ENCODE measurements at places on chromosomes 11 and 22. TPM values are rescaled to one million over a fixed set of nuclear protein-coding genes. Genes with fewer than 3 reads are reported as not detected.

Gene CBLIF
- not detected for total RNA-seq

Gene OR8D1
- not detected for total RNA-seq

Gene FAT3
- total RNA-seq: 0.92 TPM

Gene HORMAD2
- total RNA-seq: not detected

Gene IRAG1
- 9.7 TPM for total RNA-seq

Gene LRP5
- 53.4 TPM for total RNA-seq

Gene MS4A1
- 0.47 TPM for total RNA-seq

Gene PRODH
- 2.3 TPM for total RNA-seq

Gene OR8A1
- not detected for total RNA-seq

Gene APOBEC3B
- 1.5 TPM for total RNA-seq

Gene SPCS2
- 141 TPM for total RNA-seq

Gene CYTH4
- total RNA-seq: 12.7 TPM

Gene SLC5A1
- total RNA-seq: 60.5 TPM

Gene TBX1
- 2.4 TPM for total RNA-seq

Gene AGBL2
- total RNA-seq: 0.44 TPM
